ENCODE measurements at places on chromosomes 1 and 21.

- DNase-seq = no peak
- no peak overlapping the region for H3K27ac ChIP-seq
- no peak overlapping the region for H3K4me3 ChIP-seq
Observed at GRCh38 chr21:46168238-46168637, 12.9 kb upstream of the FTCD start.

DNA sequence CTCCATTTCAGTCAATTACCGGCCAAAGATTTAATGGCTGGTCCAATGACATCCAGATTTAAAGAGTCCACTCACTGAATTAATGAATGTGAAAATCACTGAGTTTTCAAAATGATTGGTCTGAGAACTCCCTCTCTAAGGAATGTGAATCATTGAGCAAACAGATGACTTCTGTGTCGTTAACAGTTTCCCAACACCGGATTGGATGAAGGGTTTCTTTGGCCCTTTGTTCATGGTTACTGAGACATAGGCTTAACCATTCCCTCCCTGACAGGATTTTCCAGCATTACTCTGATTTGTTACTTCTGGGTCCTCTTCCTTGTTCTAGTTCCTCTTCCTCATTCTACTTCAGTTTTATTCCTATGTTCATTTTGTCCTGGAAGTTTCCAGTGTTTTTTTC, 1.5 kb upstream of the CLDN17 start:
- no peak overlapping the region for H3K27ac ChIP-seq
- H3K4me1 ChIP-seq = peaks cover 7% of the 10 kb centered on the region
- no peak for DNase-seq
- no peak overlapping the region for H3K4me3 ChIP-seq

GRCh38 chr21:44564886-44565598, 6.4 kb upstream of the KRTAP10-3 start:
- H3K4me3 ChIP-seq = no peak overlapping the region
- peaks cover 9% of the 10 kb centered on the region for H3K27me3 ChIP-seq
- DNase-seq = no peak
- H3K27ac ChIP-seq = no peak overlapping the region

DNA sequence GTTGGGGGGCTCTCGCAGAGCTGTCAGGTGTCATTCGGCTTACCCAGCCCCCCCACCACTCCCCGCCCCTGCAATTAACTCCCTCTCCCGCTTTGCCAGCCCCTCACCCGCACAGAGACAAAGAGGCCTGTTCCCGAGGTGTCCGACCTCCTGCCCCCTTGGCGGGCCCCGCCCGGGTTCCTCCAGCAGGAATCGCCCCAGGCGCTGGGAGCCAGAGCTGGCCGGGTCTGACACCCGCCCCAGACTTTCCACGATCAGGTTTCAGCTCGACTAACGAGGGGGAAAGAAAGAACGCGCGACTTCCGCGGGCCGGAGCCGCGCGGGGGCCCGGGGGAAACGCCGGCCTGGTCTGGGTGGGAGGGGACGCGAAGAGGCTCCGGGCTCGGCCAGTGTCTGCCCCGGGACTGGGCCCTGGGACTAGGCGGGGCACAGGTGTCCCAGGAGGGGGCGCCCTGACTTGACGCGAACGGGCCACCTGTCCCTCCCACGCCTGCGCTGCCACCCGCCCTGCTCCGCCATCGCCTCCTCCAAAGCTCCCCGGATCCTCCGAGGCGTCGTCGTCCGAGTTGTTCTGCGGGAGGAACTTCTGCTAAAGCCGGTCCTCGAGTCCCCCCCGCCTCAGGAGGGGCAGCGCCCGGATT, 36.4 kb upstream of the HHAT start:
- H3K27me3 ChIP-seq = no peaks in the 10 kb centered on the region
- peaks cover 42% of the 10 kb centered on the region for H3K4me1 ChIP-seq
- peak overlapping the region; percentile 66 for H3K4me3 ChIP-seq
- DNase-seq = peak; percentile 78
- no peaks in the 10 kb centered on the region for H3K36me3 ChIP-seq

- H3K36me3 ChIP-seq = no peaks in the 10 kb centered on the region
- peaks cover 53% of the 10 kb centered on the region for H3K4me1 ChIP-seq
- DNase-seq = no peak
- H3K27me3 ChIP-seq = peaks cover 3% of the 10 kb centered on the region
- H3K4me3 ChIP-seq = no peak overlapping the region
- H3K27ac ChIP-seq = no peak overlapping the region
Observed at GRCh38 chr1:24315391-24315790, 3.8 kb upstream of the GRHL3 start.

GRCh38 chr1:201214461-201214860, 23.8 kb downstream of the IGFN1 start:
- no peak overlapping the region for H3K27ac ChIP-seq
- peak; percentile 22 for DNase-seq
- H3K4me1 ChIP-seq = no peaks in the 10 kb centered on the region
- no peak overlapping the region for H3K4me3 ChIP-seq

DNA sequence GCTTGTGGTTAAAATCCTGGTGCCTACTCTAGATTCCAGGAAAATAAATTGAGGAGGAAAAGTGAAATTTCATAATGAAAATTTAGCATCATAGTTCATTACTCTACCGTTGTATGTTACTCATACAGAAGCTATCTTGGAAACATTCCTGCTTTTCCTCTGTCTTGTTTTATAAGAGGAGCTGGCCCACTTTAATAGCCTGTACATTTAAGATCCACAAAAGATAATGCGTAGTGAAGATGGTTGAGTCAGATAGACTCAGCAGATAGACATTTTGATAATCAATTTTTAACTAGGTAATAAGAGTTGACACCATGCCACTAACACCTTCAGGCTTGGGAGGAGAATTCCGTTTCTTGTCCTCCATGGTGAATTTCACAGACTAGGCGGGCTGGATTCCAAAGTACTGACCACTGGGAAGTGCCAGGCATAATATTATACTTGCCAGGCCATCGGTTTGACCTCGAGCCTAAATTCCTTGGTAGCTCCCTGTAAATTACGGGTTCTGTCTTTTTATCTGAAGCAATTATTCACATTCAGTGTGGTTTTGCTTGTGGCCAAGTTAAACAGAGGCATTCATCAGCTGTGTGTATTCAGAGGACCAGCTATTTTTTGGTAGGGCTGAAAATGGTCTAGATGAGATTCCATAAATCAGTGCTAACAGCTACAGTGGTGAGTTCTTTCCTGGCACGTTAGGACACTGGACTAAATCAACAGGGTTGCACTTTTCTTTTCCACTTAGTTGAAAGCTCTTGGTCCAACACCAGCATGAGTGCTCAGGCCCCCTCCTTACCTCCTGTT, 111.9 kb upstream of the KAZN start:
- no peak overlapping the region for H3K4me3 ChIP-seq
- H3K27ac ChIP-seq = no peak overlapping the region
- DNase-seq = no peak
- H3K36me3 ChIP-seq = no peaks in the 10 kb centered on the region
- H3K4me1 ChIP-seq = peaks cover 22% of the 10 kb centered on the region
- peaks cover 13% of the 10 kb centered on the region for H3K27me3 ChIP-seq

- no peak for DNase-seq
- no peaks in the 10 kb centered on the region for H3K27me3 ChIP-seq
- peaks cover 46% of the 10 kb centered on the region for H3K4me1 ChIP-seq
- H3K4me3 ChIP-seq = no peak overlapping the region
- peak overlapping the region; percentile 87 for H3K27ac ChIP-seq
- peaks cover 26% of the 10 kb centered on the region for H3K36me3 ChIP-seq
Observed at GRCh38 chr1:119987112-119987511, 82.3 kb downstream of the NOTCH2 start.

- DNase-seq = no peak
- no peak overlapping the region for H3K27ac ChIP-seq
- H3K4me3 ChIP-seq = no peak overlapping the region
- H3K4me1 ChIP-seq = no peaks in the 10 kb centered on the region
- no peaks in the 10 kb centered on the region for H3K27me3 ChIP-seq
Observed at GRCh38 chr1:103900005-103900404, 150.3 kb downstream of the AMY1C start.

GRCh38 chr1:2821373-2821955, 20.0 kb upstream of the TTC34 start:
- no peak for DNase-seq
- H3K27ac ChIP-seq = no peak overlapping the region
- no peaks in the 10 kb centered on the region for H3K27me3 ChIP-seq
- H3K4me1 ChIP-seq = no peaks in the 10 kb centered on the region
- H3K36me3 ChIP-seq = peaks cover 3% of the 10 kb centered on the region

DNA sequence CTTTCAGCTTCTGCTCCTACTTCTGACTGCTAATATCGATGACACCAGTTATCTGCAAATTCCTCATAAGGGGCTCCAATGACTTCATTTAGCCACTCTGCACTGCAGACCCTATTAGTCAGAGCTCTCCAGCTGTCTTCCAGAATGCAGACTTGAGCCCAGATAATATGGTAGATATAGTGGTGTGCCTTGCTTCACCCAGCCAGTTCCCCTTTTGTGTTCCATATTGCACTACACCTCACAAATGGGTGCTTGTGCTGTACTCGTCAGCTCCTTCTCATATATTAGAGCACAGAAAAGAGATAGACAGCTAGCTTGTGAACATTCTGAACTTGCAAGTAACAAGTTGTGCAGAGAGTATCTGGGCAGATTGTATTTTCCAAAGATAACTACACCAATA, 23.7 kb upstream of the COG2 start:
- DNase-seq = no peak
- peaks cover 35% of the 10 kb centered on the region for H3K27me3 ChIP-seq
- H3K27ac ChIP-seq = no peak overlapping the region
- H3K36me3 ChIP-seq = no peaks in the 10 kb centered on the region
- H3K4me1 ChIP-seq = peaks cover 10% of the 10 kb centered on the region
- no peak overlapping the region for H3K4me3 ChIP-seq

DNA sequence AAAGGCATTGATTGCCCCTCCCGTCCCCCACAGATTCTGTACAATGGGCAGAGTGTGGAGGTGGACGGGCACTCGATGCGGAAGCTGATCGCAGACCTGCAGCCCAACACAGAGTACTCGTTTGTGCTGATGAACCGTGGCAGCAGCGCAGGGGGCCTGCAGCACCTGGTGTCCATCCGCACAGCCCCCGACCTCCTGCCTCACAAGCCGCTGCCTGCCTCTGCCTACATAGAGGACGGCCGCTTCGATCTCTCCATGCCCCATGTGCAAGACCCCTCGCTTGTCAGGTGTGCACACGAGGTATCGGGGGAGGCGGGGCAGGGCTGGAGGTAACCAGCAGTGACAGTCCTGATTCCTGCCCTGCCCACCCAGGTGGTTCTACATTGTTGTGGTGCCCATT, 44.8 kb upstream of the KDM4A start:
- H3K4me1 ChIP-seq = peaks cover 5% of the 10 kb centered on the region
- no peak overlapping the region for H3K27ac ChIP-seq
- H3K36me3 ChIP-seq = peaks cover 27% of the 10 kb centered on the region
- no peak for DNase-seq

GRCh38 chr1:22709891-22710700, 543 bp upstream of the EPHB2 start:
- H3K4me1 ChIP-seq = peaks cover 48% of the 10 kb centered on the region
- peak; percentile 80 for DNase-seq
- H3K27me3 ChIP-seq = no peaks in the 10 kb centered on the region
- H3K27ac ChIP-seq = peak overlapping the region; percentile 93
- peak overlapping the region; percentile 74 for H3K4me3 ChIP-seq
- H3K36me3 ChIP-seq = no peaks in the 10 kb centered on the region

DNA sequence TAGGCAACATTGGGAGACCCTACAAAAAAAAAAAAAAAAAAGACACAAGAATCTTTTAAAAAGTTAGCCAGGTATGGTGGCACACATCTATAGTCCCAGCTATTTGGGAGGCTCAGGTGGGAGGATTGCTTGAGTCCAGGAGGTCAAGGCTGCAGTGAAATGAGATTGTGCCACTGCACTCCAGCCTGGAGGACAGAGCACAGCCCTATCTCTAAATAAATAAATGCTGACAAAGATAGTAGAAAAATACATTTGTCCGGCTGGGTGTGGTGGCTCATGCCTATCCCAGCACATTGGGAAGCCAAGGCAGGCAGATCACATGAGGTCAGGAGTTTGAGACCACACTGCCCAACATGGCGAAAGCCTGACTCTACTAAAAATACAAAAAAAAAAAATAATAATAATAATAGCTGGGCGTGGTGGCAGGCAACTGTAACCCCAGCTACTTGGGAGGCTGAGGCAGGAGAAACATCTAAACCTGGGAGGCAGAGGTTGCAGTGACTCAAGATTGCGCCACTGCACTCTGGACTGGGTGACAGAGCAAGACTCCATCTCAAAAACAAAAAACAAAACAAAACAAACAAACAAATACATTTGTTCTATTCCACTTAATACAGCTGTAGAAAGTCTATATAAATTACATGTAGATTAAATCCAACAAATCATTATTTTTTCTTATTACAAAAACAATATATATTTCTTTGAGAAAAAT, 48.5 kb downstream of the PHACTR4 start:
- H3K4me3 ChIP-seq = no peak overlapping the region
- peaks cover 35% of the 10 kb centered on the region for H3K4me1 ChIP-seq
- peak overlapping the region; percentile 69 for H3K27ac ChIP-seq
- H3K27me3 ChIP-seq = no peaks in the 10 kb centered on the region

DNA sequence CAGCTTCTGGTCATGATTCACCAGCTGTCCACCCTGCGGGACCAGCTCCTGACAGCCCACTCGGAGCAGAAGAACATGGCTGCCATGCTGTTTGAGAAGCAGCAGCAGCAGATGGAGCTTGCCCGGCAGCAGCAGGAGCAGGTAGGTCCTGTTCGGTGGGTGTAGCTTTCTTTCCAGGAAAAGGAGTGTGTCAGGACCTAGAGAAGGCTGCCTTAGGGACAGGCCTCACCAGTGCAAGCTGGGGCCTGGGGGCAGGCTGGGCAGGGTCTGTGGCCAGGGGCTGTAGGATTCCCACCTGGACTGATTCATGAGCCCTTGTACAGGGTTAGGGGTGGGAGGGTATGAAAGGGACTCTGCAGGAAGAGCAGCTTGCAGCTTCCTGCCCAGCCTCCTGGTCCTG, 35.3 kb downstream of the ETNK2 start:
- no peak for DNase-seq
- no peaks in the 10 kb centered on the region for H3K27me3 ChIP-seq
- H3K4me3 ChIP-seq = no peak overlapping the region

GRCh38 chr1:14969006-14969405, 184.5 kb upstream of the TMEM51 start:
- H3K27me3 ChIP-seq = no peaks in the 10 kb centered on the region
- no peak overlapping the region for H3K4me3 ChIP-seq
- DNase-seq = no peak
- peaks cover 20% of the 10 kb centered on the region for H3K4me1 ChIP-seq
- H3K27ac ChIP-seq = peak overlapping the region; percentile 47

GRCh38 chr1:73789965-73790364, 408.0 kb downstream of the LRRIQ3 start:
- H3K4me3 ChIP-seq = no peak overlapping the region
- H3K36me3 ChIP-seq = no peaks in the 10 kb centered on the region
- peaks cover 3% of the 10 kb centered on the region for H3K27me3 ChIP-seq

Measured in mesothelial cell of epicardium (in vitro differentiated cells).